ENCODE measurements at places on chromosomes 7 and 10.
A peak's percentile ranks its signal among the peaks of the same experiment; 100 is the strongest.

DNA sequence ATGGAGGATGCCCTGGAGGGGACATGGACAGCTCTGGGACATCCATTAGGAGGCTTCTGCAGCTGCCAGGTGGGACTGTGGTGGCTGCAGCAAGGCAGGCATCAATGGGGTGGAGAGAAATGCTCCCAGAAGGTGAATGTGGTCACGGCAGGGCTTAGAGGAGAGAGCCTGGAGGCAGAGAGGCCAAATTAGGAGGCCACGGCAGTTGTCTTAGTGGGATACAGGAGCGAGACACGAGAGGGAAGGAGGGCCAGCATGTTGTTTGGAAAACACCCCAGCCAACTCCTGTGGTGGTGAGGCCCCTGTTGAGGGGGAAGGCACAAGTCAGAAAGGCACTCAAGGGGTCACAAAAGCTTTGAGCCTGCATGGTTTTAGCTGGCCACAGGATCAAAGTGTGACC lies 14.6 kb upstream of the ECHDC3 start:
- no peak for DNase-seq

- no peak for DNase-seq
Measured at GRCh38 chr10:129851941-129852640, 112.0 kb downstream of the EBF3 start.

GRCh38 chr10:69636273-69636575 lies 6.2 kb downstream of the FAM241B start:
- DNase-seq: no peak

DNA sequence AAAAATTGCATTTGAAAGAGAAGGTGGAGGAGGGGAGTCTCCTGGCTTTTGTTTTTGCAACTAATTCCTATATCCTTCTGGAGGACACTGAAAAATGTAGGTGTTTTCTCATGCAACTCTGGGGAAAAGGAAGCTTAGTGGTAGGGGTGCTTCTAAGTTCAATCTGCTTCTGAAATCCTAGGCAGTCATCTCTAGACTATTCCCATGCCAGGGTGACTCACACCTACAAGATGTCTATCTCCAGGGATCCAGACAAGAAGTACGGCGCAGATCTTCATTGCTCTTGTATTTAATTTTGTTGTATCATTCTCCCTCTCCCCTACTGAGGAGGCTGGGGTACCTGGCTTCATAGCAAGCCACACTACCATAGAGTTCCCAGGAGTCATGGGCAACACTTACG lies 258.8 kb downstream of the PHF14 start:
- DNase-seq: no peak

DNA sequence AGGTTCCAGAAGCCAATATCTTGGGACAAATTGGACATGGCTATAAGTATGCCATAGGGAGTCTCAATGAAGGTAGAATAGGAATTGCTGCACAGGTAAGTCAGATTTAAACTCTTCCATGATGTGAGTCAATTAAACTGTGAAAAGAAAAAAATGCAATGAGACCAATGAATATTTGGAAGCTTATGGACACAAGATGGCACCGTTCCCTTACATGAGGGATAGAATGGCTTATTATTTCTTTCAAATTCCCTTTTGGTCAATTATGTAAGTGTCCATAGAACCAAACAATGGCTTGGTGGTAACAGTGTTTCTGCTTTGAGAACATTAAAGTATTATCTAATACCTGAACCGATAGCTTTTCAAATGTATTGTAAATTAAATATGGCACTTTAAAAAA lies 35.6 kb downstream of the ACADSB start:
- DNase-seq: no peak

GRCh38 chr7:10802011-10802410 lies 171.7 kb upstream of the PHF14 start:
- no peak for DNase-seq

DNA sequence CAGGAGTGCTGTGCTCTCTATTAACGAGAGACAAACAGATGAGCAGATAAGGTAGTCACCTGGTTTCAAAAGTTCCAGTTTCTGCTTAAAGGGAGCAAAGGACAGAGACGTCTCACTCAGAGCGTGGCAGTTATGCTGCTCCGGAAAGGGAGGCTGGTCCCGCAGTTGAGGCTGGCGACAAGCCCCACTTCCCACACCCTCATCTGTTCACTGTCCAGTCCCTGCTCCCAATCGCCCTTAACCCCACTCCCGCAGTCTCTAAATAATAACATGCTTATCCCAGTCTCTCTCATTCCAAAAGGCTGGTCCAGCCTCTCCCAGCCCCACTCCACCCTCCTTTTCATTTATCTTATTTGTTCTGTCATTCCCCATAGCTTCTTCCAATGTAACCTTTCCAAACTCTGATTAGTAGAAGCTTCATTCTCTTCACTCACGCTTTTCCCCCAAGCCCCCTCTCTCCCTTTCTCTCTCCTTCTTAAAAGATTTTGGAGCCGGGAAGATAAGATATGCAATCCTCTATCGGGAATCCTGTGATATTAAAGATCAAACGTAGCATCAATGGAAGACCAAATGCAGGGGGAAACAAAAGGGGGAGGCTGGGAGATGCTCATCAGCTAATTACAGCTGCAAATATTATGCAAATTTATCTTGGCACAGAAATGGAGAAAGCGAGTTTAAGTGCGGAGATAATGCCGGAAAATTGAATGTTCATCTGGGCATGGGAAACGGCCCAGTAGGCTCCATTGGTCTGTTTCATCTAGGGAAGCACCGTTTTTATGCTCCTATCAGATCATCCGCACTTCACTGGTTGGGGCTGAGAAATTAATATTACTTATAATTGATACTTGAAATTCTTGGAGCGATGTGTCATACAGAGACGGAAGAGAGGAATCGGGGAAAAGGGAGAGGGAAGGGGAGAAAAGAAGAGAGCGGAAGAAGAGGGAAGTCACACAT lies 16.3 kb upstream of the GATA3 start:
- DNase-seq: no peak

- no peak for DNase-seq
Measured at GRCh38 chr10:100339236-100339635, 7.8 kb upstream of the SCD start.

- DNase-seq: no peak
Measured at GRCh38 chr7:18529239-18529638, 33.7 kb downstream of the HDAC9 start.

DNA sequence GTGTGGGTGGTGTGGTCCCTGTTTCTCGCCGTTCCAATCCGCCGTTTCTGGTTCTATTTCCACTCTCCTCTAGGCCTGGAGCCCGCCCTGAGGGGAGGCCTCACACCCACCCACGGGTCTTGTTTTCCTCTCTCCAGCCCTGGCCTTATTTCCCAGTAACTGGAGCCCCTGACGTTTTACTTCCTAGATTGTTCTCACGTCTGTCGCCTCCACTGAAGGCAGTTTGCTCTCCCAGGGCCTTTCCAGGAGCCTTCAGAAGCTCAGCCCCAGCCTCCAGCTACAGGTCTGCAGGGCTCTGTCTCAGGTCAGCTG lies 30.6 kb downstream of the CFAP46 start:
- DNase-seq: no peak

- DNase-seq: no peak
Measured at GRCh38 chr7:69814421-69814962, 216.2 kb downstream of the AUTS2 start.

- no peak for DNase-seq
Measured at GRCh38 chr10:59748834-59749233, 4.4 kb downstream of the MRLN start.

GRCh38 chr7:44372560-44373417 lies 47.4 kb upstream of the CAMK2B start:
- DNase-seq: no peak

DNA sequence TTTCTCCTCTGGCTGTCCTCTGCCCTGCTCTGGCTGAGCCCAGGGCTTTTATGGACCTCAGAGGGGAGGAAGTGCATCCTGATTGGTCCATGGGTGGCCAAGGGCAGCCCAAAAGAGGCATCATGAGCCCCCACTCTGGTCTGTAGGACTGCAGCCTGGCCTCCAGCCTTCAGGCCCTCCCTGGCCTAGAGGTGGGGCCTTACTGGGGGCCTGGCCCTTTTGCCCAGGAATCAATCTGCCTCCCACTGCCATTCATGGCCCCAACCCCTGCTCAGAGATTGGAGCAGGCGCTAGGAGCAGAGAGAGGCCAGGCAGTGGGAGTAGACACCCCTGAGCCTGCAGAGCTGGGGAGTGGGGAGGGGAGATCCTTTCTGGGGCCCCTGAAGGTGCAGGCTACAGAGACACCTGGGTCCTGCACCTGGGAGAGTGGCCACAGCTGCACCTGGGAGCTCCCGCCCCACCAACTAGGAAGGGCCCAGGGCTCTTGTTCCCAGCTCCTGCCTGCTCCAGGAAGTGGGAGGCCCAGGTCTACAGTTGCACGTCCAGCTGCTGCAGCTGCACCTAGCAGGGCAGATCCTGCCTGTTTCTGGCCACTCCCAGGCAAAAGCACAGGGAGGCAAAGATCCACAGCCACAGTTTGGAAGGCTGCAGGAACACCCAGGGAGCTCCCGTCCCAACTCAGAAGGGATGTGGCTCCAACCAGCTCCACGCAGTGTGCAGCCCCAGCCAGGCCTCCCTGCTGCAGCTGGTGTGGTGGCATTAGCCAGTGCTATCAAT lies 6.4 kb upstream of the DYNC2I1 start:
- DNase-seq: no peak

DNA sequence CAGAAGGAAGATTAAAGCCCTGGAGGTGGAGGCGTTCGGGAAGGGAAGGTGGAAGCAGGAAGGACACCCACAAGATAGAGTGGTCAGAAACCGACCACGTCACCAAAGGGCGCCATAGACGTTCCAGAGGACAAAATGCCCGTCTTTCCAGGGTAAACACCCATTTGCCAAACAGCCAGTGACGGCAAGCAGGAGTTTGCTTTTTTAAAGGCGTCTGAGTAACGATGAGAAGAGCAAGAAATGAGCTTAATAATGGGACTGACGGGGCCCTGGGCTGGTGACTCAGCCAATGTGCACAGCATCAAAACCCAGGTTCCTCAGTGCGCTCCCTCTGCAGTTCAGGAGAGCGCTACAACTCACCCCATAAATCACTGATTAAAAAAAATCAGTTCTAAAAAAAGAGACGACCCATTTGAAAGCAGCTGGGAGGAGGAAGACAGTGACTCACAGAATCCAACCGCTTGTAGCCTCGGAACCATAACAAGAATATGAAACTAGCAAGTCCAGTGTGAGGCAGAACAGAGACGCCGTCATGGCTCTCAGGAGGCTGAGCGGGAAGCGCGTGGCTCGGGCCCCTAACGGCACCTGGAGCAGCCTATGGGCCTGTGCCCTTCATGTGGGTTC lies 5.9 kb downstream of the DIP2C start:
- DNase-seq: no peak

- DNase-seq: no peak
Measured at GRCh38 chr7:30968747-30969603, 5.2 kb downstream of the GHRHR start.

DNA sequence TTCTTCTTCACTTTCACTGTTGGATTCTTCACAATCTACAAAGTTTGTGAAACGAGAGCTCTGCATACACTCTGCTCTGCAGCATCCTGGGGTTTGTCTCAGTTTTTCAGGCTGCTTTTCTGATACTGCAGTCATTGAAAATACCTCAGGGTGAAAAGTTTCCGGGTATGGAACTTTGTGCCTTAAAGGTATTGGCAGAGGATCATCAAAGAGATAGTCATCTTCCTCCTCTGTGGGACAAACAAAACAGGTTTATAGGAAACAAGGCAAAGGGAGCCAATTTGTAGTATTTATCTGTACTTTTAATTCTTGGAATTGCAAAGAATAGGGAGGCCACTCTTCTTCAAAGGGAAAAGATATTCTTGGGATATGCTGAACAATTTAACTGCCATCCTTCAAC lies 30.4 kb downstream of the SUV39H2 start:
- DNase-seq: no peak

- DNase-seq: no peak
Measured at GRCh38 chr10:63619426-63619825, 98.2 kb downstream of the REEP3 start.

DNA sequence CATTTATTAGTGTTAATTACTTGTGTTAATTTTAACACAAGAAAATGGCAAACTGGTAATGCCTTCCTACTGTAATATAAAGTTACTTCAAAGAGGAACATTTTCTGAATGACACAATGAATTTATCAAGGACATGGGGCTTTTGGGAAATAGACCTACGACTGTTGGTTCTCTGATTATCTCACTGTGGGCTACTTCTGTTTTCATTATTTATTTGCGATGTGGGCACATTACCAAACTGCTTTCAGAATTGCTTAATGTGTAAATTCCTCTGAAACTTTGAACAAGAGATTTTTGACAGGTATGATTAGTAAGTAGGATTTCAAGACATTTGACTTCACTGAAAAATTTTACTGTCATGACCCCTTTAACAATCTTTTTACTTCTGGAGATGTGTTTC lies 535.6 kb downstream of the CNTNAP2 start:
- no peak for DNase-seq

DNA sequence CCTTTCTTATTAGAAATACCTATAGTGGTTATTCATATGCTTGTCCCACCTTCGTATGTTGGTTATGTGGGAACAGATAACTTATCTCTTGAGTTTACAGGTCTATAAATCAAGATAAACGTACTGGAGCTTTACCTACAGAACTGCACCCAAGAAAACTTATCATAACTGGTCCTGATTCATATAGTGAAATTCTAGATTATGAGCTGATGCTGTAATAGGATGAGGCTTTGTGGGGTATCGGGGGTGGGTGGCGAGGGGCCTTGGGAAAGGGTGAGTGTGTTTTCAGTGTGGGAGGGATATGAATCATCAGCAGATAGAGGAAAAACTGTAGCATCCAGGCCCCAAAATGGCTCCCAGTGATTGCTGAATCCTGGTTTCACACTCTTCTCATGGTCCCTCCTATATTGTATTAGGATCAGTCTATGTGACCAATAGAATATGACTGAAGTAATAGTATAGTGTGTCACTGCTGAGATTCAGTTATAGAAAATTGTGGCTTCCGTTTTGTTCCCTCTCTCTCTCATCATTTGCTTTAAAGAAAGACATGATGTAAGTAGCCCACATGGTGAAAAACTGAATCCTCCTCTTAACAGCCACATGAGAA lies 706.8 kb upstream of the LRRTM3 start:
- DNase-seq: no peak

DNA sequence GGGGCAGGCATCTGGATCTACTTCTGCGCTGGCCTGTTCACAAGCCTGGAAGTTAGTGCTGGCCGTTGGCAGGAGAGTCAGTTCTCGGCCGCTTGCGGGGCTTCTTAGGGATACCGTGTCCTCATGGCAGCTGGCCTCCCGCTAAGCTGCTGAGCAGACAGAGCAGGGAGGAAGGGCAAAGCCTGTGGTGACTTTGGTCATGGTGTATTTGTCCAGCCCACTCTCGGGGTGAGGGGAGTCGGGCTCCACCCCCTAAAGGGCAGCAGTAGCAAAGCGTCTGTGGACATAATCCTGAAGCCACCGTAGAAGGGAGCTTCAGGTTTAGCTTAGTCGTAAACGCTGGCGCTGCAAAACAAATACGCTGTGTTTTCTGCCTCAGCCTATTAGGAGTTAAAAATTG lies 12.2 kb downstream of the UBE3C start:
- DNase-seq: peak; percentile 45

DNA sequence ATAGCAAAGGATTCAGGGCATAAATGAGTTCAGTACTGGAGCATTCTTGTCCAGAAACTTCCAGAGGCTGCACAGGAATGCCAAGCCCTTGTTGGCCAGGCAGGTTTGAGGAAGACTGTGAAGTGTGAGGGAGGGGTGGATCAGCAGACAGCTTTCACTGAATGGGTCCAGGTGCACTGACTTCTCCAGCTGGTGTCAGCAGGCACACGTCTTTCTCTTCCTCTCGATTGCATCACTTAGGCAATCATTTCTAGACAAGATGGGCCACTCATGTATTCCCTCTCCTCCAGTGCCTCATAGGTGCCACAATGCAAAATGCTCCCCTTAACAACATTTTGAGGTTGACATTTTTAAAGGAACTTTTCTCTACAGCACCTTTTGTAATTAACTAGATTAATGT lies 15.6 kb upstream of the PLEKHS1 start:
- no peak for DNase-seq
